Stimulated activated CD8-positive, alpha-beta memory T cell treated with anti-CD3 and anti-CD28 coated beads, Interleukin-2, amount 100 ng/mL, for 1 hour (primary cell): ENCODE measurements at places on chromosomes 13 and 19.

DNA sequence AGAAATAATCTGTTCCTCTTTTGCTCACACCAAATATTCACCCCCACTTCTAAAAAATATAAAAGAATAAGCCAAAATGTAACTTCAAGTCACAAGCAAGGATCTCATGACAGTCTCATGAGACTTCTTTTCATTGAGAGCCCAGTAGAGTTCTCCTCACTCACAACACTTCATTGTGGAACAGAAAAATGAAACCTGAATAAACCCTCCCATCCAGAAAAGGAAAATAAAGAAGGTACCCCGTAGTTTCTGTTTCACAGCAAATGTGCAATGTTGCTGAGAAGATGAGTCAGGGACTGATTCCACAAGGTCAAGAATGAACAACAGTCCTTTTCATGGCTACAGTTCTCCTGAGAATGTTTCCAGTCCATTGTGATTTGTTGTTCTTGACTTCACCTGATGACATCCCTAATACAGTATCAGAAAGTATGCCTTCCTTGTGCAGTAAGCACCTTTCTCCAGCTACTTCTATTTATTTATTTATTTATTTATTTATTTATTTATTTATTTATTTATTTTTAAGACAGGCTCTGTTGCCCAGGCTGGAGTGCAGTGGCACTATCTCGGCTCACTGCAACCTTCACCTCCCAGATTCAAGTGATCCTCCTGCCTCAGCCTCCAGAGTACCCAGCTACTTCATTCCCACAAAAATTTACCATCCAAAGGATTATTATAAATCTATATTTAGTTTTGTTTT, 6.4 kb upstream of the ZNF841 start:
- no peak for DNase-seq

DNA sequence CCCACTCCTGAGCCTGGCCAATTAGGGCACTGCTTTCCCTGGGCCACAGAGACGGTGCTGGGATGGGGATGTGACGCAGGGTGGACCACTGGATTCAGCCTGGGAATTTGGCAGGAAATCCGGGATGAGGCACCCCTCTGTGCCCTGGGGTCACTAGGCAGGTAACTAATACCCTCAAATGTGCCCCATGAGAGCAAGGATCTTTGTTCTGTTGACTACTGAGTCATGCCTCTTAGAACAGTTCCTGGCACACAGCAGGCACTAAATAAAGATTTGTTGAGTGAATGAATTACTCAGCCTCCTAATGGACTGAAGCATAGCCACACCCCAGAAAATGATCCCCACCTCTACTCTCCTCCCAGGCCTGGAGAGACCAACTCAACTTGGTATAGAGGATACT, 15.9 kb downstream of the OPA3 start:
- DNase-seq: no peak

- DNase-seq: no peak
Measured at GRCh38 chr13:107678075-107678689, 537.2 kb downstream of the LIG4 start.

GRCh38 chr13:75804605-75805004, 168.5 kb downstream of the LMO7 start:
- DNase-seq: no peak

DNA sequence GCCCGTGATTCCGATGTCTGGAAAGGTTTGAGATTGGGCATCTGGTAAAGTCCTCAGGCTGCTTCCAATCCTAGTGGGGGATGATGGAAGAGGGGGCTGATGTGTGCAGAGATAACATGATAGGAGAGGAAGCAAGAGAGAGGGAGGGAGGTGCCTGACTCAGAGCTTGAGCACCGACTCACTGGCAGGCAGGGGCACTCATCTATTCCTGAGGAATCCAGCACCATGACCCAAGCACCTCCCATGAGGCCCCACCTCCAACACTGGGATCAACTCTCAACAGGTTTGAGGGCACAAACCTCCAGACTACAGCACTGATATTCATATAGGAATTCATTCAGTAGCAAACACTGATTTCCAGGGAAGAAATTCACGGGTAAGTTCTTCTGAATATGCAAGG, 5.6 kb upstream of the SIGLEC9 start:
- no peak for DNase-seq

GRCh38 chr13:76009267-76009890, 373.2 kb downstream of the LMO7 start:
- no peak for DNase-seq

DNA sequence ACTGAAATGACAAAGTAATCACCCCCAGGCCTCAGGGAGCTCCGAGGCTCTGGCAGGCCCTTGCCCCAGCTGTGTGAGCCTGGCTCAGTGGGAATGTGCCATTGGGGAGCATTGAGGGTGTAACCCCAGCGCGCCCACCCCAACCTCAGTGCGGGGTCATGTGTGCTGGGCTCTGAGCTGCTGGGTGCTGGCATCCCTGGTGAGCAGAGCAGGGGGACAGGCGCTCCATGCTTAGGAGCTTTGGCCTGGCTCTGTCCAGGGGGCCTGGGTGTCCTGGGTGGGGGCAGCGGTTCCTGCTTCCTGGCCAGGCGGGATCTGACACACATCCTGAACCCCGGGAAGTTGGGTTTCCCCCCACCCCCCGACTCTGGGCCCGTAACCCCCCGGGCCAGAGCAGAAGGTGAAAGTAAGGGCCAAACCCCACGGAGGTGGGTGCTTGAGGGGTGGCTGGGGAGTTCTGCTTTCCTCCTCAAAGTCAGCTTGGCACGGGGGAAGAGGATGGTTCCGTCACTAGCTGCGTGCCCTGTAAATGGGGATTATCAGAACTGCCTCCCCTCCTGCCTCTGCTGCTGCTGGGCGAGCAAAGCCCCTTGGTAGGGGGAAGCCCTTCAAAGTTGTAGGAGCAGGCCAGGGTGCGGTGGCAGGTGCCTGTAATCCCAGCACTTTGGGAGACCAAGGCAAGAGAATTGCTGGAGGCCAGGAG, 1.7 kb downstream of the LRP3 start:
- no peak for DNase-seq

DNA sequence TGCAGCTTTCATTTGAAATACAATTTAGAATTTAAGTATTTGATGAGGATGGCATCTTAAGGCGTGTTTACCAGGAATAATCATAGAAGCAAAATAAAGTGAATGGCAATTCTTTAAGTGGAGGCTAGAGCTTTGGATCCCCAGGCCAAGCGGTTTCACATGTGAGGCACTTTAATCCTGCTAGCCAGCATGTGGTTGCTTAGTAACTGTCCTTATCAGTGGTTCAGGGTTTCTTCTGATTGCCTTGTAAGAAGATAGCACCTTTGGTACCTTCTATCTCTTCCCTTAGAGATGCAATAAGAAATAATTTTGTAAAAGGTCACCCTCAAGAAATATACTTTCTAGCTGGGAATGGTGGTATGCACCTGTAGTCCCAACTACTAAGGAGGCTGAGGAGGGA, 38.9 kb upstream of the SERP2 start:
- DNase-seq: no peak

DNA sequence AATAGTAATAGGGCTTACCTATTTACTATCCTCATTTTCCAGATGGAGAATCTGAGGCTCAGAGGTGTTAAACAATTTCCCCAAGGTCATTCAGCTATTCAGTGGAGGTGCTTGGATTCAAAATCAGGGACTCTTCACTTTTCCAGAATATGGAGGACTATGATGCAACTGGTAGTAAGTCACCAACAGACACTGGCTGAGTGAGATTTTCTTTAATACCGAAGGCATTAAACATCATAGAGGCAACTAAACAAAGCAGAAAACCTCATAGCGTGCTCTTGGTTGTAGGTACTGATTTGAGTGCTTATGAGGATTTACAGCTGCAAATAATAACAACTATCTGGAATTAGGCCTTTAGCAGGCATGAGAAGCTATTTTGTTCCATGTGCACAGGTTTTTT, 134.4 kb downstream of the DLEU7 start:
- no peak for DNase-seq

DNA sequence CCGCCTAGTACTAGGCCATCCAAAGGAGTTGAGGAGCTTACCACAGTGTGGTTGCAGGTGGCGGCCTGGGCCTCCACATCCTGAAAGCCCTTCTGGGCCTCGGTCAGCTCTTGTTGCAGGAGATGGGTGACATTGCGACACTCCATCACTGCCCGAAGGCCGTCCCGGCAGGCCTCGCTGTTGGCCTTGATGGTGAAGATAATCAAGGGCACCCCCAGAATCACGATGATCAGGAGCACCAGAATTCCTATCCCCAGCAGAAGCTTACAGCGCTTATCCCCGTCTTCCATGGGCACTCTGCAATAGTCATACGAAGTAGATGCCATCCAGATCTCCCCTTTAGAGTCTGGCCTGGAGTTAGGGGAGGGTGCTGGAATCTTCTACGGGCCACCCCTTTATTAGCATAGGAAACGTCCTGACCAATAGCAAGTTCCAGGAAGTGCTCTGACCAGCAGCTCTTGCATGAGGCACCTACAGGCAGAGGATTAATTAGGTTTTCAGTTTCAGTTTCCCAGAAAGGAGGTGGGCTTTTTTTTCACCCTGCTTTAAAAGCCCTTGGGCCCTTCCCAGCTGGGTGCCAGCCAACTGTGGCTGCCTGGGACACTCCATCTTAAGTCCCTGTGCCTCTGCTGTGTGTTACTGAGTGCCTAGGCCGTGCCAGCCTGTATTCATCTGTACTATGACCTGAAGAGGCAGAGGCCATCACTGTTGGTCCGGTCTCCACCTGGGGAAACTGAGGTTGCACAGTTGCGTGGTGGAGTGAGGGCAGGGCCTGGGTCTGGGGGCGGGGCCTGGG, at the start of gene BST2:
Gene BST2, minus strand, starts transcription at position 381 of the 796 bp plus-strand sequence. Its CDS starts 55 bp downstream, at position 326.
- DNase-seq: no peak

DNA sequence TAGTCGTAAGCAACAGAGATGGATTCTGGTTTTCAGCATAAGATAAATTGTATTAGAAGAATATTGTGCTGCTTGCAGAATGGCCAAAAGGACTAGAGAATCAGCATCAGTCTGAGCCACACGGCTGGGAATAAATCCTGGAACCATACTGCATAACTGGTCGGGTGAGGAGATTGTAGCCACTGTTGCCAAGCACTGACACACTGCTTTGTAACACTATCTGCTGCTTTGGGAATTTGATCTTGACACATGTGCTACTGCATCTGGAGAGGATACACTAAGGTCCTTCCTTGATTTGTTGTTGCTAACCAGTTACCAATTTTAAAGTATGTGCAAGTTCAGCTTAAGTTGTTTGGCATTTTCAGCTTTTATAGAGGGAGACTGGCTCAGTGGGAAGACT, 1.9 kb downstream of the HNRNPA1L2 start:
- no peak for DNase-seq

DNA sequence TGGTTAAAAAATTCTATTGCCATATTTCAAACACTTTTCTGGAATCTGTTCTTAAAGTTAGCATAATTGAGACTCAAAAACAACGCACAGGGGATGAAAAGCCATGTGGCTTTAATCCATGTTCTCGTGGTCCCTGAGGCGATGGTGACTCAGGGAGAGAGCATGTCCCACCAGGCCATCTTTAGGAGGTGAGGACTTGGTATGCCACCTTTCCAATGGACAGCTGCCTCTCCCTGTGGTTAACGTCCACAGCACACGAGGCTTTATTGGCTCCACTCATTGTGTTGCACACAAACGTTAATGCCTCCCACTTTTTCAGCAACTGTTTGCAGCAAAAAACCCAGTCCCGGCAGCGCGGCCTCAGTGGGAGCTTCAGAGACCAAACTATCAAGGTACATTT, 51.4 kb downstream of the EFNB2 start:
- no peak for DNase-seq

- no peak for DNase-seq
Measured at GRCh38 chr19:35267353-35267817, 1.4 kb upstream of the USF2 start.

- DNase-seq: peak; percentile 25
Measured at GRCh38 chr19:14089662-14090508, 666 bp downstream of the SAMD1 start.

DNA sequence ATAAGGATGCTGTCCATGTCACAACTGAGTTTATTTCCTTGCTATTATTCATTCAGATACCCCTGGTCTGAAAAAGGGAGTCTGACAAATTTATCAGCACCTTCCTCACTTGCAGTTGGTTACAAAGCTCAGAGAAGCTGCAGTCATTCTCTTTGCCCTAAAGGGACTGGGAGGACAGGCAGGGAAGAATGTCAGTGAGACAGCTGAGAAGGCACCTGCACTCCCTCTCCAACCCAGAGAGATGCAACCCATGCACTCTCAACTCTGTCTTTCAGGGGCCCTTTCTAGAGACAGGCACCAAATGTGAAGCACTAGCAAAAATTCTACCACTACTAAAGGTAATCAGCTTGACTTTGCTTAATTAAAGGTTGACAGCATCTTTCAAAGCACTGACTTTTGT, 83.3 kb downstream of the CRYL1 start:
- DNase-seq: no peak

DNA sequence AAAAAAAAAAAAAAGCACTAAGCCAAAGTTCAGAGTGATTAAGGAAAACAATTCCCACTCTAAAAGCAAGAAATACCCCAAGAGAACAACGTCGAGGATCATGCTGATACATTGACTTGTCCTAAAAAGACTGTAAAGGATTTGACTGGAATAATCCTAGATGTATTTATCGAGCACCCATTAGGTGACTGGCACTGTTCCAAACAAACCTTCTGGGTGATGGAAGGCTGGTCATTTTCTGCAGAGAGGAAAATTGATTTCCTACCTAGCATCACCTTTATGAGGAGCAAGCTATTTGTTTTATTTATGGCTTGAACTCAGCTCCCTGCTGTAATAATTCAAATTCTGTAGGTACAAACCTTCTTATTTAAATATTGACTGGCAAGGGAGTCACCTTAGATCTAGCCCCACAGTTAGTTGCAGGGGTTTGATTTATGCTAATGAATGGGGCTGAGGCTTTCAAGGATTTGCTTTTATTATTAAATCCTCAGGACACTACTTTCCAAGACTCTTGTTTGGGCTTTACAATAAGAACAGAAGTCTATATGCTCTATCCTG, 471.0 kb downstream of the OLFM4 start:
- no peak for DNase-seq

DNA sequence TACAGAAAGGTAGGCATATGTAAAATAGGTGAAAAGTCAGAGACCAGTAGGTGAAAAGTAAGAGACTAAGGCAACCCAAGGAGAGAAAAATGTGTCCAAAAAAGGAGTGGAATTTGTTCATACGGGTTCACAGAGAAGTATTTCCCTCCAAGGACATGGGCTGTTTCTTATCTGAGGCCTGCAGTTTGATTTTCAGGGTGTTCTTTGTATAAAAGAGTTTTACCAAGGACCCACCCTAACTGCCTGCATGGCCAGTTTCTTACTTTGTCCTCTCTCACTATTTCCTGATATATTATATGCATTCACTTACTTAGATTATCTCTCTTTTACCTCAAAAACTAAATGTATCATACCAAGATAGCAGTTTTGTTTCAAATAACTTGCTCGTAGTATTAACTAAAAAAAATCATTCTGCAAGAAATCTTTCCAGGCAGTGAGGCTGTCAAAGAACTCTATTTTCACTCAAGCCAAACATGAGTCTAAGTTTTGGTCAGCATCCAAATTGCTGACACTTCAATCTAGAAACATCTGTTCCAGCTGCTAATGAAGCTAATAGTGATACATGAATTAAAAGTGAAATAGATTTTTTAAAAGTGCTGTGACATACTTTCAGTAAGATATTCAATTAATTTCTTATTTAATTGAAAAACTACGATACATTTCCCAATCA, 141.4 kb upstream of the SGCG start:
- no peak for DNase-seq
